MV-4-11 (cell line): ENCODE measurements at places on chromosomes 5 and 9.

DNA sequence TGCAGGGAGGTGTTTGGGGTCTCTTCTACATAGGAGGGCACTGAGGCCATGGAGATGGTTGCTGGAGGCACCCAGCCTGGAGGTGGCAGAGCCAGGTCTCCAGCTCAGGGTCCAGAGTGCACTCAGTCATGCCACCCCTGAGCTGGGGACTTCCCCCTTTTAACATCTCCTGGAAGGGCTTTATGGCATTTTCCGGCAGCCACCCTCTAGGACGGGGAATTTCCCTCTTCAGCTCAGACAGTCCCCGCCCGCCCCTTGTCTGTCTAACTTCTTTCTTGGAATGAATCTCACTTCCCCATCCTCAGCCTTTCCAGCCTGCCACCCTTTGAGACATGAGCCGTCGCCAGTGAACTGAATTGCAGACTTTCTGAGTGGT lies 49.9 kb downstream of the COL15A1 start:
- DNase-seq: peak; percentile 85

DNA sequence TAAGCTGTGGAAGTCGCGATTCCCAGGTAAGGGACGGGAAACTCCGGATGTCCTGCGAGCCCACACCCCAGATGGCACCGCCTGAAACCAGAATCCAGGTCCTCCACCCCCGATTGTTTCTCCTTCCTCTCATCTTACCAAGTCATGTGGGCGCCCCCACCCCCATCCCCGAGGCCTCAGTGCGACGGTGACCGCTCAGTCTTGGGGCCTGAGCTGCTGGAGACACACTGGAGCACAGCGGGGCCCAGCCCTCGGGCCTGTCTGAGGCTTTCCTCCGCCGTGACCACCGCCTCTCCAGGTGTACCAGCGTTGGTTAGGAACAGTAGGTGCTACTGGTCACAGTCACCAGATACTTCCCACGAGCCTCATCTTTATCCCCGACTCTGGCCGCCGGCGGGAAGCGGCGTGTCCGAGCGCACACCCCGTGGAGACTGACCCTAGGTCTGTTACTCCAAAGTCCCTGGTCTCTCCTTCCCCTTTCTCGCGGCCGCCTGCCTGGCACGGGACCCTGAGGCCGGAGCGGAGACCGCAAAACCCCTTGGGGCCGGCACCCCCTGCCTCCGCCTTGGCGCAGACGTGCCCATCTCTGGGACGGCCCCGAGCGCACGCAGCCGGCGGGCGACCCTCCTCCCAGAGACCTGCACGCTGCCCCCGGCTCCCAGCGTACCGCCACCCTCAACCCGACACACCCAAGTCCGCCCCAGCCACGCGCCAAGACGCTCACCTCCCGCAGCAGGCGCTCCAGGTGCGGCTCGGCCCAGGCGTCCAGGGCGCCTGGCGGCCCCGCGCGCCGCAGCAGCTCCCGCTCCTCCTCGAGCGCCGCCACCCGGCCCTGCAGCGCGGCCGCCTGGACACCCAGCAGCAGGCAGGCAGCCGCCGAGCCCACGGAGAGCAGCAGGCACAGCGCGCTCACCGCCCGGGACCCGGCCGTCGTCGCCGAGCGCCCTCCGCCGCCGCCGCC lies 733 bp downstream of the COL23A1 start:
- DNase-seq: peak; percentile 31

DNA sequence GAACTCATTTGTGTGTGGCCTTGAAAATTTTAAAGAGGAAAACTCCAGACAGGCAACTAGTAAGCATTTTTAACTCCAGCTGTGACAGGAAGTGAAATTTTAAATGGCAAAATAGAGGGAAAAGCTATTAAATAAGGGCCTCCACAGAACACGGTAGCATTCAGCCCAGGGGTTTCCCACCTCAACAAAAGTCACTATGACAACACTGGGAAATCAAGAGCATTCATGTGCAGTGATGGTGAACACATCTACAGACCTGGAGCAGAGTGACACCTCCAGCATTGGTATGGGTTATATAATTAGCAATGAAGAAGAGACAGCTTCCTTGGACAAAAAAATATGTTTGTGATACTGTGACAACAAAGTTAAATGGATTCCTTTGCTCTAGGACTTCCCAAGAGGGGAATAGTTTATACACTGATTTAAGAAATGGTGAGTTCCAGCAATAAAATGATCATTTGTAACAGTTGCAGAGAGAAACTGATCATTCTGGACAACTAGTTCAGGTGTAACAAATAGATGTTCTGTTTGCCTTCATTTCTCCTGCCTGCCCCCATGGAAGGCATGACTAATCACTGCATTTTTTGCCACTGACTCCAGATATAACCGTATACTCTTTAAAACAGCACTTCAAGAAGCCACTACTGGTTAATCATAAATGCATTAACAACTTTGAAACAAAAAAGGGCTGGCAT lies 93.3 kb upstream of the SLC44A1 start:
- no peak for DNase-seq

GRCh38 chr9:91191411-91192380 lies 170.0 kb downstream of the AUH start:
- no peak for DNase-seq

DNA sequence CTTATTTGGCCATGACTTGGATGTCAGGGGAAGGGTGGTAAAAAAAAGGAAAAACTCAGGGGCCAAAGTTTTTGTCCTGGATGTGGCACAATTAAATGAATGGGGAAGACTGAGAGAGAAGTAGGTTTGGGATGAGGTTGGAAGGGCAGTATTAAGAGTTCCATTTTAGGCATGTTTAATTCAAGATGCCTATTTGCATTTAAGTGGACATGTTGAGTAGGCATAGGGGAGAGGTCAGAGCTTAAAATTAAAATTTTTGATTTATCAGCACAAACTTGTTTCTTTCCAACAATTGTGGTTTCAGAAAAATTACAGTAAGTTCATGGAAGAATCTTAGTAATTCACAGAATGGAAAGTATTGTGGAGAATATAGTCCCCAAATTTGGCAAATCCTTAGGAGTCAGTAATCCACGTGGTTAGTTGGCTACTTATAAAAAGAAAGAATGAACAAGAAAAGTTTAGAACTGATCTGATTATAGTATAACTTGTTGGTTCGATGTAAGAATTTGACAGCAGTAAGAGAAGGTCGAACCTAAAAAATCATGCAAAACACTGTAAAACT lies 265.9 kb downstream of the SAXO1 start:
- DNase-seq: no peak

GRCh38 chr5:146130440-146131045 lies 25.2 kb upstream of the PLAC8L1 start:
- peak; percentile 36 for DNase-seq

GRCh38 chr9:77829420-77829819 lies 181.3 kb upstream of the GNA14 start:
- no peak for DNase-seq

DNA sequence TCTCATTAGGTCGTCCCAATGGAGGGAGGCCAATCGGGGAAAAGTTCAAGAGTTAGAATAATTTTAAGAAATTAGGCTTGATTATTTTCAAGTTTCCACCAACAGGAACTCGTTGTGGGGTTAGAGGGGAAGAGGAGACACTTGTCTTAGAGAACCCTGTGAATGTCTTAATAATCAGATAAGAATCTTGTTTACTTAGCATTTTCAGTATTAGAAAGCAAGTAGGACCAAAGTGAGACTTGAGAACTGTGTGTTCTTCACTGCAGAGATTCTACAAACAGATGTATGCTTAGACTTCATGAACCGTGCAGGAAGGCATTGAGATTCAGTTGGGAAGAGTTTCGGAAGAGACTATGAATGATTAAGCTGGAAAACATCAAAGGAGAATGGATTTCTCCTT lies 69.0 kb upstream of the HMHB1 start:
- DNase-seq: no peak

DNA sequence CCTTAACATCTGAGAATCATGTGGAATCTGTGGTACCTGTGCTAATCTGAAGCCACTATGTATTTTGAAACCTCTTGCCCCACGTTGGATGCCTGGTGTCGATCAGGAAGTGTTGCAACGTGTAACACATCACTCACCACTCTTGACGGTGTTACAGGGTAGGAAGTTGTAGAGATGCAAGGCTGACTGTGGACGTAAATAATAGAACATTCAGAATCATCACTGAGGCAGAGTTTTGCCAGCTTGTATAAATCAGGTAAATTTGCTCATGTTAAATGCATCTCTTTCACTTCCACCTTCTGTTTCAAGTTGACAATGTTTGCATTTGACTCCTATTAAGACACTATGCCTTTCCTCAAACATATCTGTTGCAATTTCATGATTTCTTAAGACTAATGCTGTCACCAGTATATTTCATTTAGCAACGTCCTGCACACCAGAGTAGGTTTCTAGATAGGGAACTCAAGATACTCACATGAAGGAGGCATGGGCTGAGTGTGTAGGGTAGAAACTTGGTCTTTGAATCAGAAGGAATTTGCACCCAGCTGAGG lies 38.1 kb downstream of the BASP1 start:
- DNase-seq: peak; percentile 94

- peak; percentile 72 for DNase-seq
These were observed 621 bp downstream of the FYB1 start for GRCh38 chr5:39218482-39219402.

DNA sequence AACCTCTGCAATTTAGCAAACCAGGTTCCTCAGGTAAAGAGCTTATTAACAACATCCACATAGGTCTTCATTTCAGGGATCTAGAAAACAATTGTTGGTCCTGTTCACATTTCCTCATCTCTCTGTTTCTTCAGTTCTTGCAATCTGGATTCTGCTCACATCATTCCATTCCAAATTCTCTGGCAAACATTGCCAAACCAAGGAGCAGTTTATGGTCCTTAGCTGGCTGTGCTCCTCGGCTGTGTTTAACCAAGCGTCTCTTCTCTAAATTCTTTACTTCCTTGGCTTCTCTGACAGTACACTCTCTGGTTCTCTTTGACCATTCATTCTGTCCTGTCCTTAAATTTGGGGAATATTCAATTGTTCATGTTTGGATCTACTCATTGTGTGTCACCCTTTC lies 65.8 kb upstream of the RANBP3L start:
- DNase-seq: no peak

- no peak for DNase-seq
These were observed 1403.5 kb upstream of the CDH18 start for GRCh38 chr5:21391506-21391905.
